ENCODE measurements at places on chromosomes 16 and 17.
A peak's percentile ranks its signal among the peaks of the same experiment; 100 is the strongest.

GRCh38 chr17:64259426-64259825, 3.6 kb downstream of the TEX2 start:
- no peak for DNase-seq

- peak; percentile 51 for DNase-seq
Observed at GRCh38 chr16:2473999-2474876, 689 bp upstream of the TBC1D24 start.

DNA sequence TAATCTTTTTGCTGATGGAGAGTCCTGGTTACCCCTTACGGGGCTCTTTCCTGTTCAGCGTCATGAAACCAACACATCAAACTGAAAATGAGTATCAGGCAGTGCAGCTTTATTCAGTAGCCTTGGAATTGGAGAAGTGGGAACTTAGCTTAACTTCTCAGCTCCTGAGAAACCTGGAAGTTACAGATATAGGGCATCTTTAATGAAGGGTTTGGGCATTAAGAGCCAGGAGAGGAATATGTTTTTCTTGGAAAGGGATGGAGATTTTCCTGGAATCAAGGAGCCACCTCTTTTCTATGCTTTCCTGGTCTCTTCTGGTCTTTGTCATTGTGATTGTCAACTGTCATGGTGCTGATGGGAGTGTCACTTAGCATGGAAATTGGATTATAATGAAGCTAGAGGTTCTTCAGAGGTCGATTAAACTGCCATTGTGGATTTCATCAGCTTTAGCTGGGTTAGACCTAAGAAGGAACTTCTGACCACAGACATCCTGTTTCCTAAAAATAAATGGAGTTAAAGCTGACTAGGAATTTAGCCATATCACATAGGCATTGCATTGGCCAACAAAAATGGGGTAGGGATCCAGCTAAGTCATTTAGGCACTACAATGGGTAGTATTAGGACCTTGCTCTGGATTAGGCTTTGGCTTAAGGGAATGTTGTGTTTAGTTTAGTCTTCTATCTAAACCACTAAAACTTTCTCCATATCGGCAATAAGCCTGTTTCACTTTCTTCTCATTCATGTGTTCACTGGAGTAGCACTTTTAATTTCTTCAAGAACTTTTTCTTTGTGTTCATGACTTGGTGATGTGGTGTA, 186.4 kb downstream of the BCAS3 start:
- DNase-seq: peak; percentile 9

DNA sequence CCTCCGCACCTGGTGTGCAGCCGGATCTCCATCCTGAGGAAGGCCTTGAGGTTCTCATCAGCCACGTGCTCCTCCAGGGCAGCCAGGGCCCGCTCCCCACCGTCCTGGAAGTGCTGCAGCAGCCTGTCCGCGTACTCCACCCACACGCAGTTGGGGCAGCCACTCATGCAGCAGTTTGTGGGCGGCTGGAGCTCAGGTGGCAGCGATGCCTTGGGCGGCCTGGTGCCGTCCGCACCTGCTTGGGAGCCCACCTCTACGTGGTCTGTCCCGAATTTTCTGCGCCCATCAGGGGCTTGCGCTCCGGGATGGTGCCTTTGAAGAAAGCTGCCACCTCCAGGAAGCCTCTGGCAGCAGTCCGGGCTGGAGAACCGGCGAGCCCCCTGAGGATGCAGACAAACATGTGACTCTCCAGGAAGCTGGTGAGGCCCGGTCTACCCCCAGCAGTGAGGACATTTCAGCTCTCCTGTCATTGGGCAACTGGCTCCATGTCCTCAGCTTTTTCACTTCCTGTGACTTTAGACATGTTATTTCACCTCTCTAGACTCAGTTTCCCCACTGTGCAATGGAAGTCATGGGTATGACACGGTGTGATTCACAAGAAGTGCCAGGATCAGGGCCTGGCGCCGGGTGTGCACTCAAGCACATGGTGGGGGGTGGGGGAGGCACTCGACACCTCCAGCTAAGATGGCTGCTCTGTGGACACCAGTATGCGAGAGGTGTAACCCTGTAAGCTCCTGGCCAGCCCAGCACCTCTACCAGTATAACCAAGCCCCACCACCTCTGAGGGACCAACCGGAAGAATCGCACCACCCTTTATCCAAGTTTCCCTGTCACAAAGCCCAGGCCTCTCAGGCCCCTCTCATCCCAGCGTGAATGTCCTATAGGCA, 957 bp downstream of the OXLD1 start:
- peak; percentile 28 for DNase-seq

- DNase-seq: no peak
Observed at GRCh38 chr16:72884573-72884972, 163.4 kb downstream of the ZFHX3 start.

- DNase-seq: no peak
Observed at GRCh38 chr16:88003316-88003715, 52.1 kb downstream of the BANP start.

- no peak for DNase-seq
Observed at GRCh38 chr16:51450909-51451308, 299.8 kb upstream of the SALL1 start.

DNA sequence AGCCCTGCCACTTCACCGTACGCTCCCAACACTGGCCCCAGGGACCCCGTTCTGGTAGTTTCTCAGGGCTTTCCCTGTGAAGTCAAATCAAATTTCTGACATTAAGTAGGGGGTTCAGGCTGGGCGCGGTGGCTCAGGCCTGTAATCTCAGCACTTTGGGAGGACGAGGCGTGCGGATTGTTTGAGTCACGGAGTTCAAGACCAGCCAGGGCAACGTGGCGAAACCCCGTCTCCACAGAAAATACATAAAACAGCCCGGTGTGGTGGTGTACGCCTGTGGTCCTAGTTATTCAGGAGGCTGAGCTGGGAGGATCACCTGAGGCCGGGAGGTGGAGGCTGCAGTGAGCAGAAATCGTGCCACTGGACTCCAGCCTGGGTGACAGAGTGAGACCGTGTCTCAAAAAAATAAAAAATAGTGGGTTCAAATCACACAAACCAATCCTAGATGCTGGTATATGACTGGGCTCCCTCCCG, 632 bp downstream of the CYBC1 start:
- no peak for DNase-seq

DNA sequence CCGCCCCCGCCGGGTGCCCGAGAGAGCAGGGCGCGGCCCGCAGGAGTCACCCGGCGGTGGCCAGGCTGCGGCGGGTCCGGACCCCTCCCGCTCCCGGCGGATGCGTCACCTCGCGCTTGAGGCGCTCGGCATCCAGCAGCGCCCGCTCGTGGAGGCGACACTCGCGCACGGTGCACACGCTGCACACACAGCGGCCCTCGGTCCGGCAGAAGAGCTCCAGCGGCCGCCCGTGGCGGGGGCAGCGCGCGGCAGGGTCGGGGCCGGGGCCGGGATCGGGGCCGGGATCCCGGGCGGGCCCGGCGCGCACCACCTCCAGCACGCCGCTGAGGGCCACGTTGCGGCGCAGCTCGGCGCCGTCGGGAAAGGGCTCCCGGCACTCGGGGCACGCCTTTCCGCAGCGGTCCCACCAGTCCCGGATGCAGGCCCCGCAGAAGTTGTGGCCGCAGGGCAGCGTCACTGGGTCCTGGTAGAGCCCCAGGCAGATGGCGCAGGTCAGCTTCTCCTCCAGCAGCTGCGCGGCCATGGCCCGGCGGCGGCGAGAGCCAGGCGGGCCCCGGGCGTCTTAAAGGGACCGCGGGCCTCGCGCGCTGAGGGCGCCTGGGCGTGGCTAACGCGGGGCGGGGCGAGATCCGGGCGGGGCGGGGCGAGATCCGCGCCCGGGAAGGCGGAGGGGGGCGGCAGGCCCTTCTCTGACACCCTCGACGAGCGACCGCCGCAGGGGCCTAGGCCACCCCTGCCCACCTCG, at the start of gene TRIM65:
Gene TRIM65 (minus strand): TSS at position 537 of the 745 bp plus-strand sequence. CDS start 14 bp downstream, at position 523.
- DNase-seq: peak; percentile 82

GRCh38 chr17:58671969-58672368, 19.9 kb downstream of the TEX14 start:
- no peak for DNase-seq

DNA sequence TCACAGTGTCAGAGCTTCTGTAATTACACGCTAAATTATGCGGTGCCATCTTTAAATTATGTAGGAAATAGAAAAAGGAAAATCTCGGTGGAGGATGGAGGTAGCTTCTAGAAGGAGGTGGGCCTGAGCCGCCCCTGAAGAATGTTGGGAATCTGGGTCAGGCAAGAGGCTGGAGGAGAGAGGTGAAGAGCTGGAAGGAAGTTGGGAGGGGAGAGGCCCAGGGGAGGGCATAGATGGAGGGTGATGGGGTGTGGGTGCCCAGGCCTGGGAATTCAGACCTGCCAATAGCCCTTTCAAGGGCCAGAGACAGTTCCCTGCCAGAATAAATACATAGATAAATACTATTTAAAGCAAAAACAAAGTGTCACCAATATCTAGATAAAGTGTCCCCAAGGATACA, 415.0 kb upstream of the HSBP1 start:
- peak; percentile 39 for DNase-seq

DNA sequence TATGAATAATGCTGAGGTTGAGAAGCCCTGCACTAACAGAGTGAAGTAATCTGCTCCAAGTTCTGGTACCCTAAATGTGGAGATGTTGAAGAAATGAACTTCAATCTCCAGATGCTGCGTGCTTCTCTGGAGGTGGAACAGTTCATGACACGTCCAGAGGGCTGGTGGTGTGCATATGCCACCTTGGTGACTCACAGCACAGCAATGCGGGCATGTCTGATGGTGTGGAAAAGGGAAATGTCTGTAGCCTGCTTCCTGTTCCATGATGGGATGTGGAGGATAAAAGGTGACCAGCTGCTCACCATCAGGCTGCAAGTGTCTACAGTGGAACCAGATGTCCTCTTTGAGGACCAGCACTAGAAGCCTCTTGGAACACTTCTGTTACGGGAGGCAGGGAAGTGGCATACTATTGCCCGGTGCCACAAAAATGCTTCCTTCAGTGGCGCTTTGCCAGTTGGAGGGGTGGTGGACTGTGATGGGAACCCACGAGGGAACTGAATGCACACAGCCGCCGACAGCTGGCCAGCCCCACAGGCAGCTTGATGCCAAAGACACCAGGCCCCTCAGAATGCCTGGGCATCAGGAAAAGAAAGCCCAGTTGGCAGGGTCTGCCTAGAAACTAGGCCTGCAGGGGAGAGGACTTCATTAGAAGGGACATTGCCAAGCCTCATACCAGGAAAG, 19.9 kb downstream of the SNX11 start:
- peak; percentile 73 for DNase-seq

GRCh38 chr16:12902511-12903372, 1.3 kb downstream of the SHISA9 start:
- DNase-seq: no peak

- DNase-seq: no peak
Observed at GRCh38 chr16:13528691-13529090, 391.3 kb upstream of the ERCC4 start.

GRCh38 chr17:81066072-81066471, 31.1 kb downstream of the BAIAP2 start:
- no peak for DNase-seq

DNA sequence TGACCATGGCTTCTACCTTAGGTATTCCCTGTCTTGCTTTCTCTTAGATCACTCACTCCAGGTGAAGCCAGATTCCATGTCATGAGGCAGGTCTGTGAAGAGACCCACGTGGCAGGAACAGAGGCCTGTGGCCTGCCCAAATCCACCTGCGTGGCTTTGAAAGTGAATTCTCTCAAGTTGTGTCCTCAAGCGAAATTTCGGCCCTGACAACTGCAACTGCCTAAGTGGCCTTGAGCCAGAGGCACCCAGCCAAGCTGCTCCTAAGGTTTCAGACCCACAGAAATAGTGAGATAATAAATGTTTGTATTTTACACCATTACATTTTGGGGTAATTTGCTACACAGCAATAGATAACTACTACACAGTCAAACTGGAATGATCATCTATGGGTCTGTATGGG, 497.9 kb downstream of the XYLT1 start:
- DNase-seq: no peak
